ENCODE measurements at places on chromosomes 2 and 18. TPM values are rescaled to one million over a fixed set of nuclear protein-coding genes. Genes with fewer than 3 reads are reported as not detected.

The CIB4 gene
- total RNA-seq, result not detected

The MAP3K19 gene
- not detected for total RNA-seq

The NOSTRIN gene
- total RNA-seq, result 0.18 TPM

DNA sequence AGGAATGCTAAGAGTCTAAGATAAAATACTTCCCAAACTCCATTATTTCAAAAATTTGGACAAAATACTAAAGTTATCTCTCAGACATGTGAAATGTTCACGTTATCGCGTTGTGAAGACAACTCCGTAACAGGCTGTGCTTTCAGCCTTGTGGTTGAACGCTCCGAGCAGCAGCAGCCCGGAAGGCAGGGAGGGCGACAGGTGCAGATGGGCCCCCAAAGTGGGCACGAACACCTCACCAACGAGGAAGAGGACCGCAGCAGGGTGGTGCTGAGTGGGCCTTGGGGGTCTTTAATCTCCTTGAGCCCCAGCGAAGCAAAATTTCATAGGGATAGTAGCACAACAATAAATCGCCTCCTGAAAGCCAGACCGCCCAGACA, 1.0 kb upstream of the FAM110C start:
- H3K36me3 ChIP-seq, result no peaks in the 10 kb centered on the region
- DNase-seq, result no peak
- no peak overlapping the region for H3K4me3 ChIP-seq
- peaks cover 21% of the 10 kb centered on the region for H3K4me1 ChIP-seq
- peak overlapping the region; percentile 1 for H3K27ac ChIP-seq
- peaks cover 18% of the 10 kb centered on the region for H3K27me3 ChIP-seq

- H3K36me3 ChIP-seq, result no peaks in the 10 kb centered on the region
- no peaks in the 10 kb centered on the region for H3K27me3 ChIP-seq
- H3K27ac ChIP-seq, result no peak overlapping the region
- no peaks in the 10 kb centered on the region for H3K4me1 ChIP-seq
Observed at GRCh38 chr18:21484851-21485636, 115.5 kb downstream of the ESCO1 start.

DNA sequence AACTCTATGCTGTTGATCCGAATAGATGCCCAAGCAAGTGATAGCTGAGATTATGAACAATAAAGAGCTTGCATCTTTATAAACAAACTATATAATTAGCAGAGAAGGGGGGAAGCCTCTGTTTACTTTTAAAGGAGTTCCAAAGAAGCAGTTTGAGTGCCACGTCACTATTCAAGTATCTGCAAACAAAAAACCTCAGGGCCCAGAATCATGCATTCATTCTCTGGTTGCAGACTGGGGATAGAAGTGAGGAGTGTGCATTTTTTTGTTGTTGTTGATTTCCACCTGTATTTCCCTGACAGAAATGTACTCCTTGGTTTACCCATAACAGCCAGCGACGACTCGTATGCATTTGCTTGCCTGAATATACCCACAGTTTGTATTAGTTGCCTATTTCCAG, 264.3 kb downstream of the PTGR3 start:
- H3K4me1 ChIP-seq, result peaks cover 2% of the 10 kb centered on the region
- no peak overlapping the region for H3K27ac ChIP-seq
- no peak for DNase-seq
- H3K27me3 ChIP-seq, result no peaks in the 10 kb centered on the region
- H3K4me3 ChIP-seq, result no peak overlapping the region
- no peaks in the 10 kb centered on the region for H3K36me3 ChIP-seq

GRCh38 chr2:102080451-102081242, 61.9 kb upstream of the IL1R1 start:
- H3K4me1 ChIP-seq, result peaks cover 21% of the 10 kb centered on the region
- no peak for DNase-seq
- no peak overlapping the region for H3K27ac ChIP-seq
- H3K4me3 ChIP-seq, result no peak overlapping the region
- no peaks in the 10 kb centered on the region for H3K36me3 ChIP-seq
- no peaks in the 10 kb centered on the region for H3K27me3 ChIP-seq

GRCh38 chr2:127615511-127616166, 30.3 kb upstream of the GPR17 start:
- H3K36me3 ChIP-seq, result no peaks in the 10 kb centered on the region
- H3K4me3 ChIP-seq, result no peak overlapping the region
- H3K27me3 ChIP-seq, result no peaks in the 10 kb centered on the region
- peak; percentile 28 for DNase-seq

GRCh38 chr2:197324801-197325200, 14.2 kb upstream of the ANKRD44 start:
- peaks cover 10% of the 10 kb centered on the region for H3K4me1 ChIP-seq
- no peak overlapping the region for H3K27ac ChIP-seq
- H3K36me3 ChIP-seq, result no peaks in the 10 kb centered on the region
- DNase-seq, result no peak
- H3K27me3 ChIP-seq, result no peaks in the 10 kb centered on the region
- no peak overlapping the region for H3K4me3 ChIP-seq

- no peak overlapping the region for H3K4me3 ChIP-seq
- H3K27me3 ChIP-seq, result no peaks in the 10 kb centered on the region
- H3K36me3 ChIP-seq, result peaks cover 31% of the 10 kb centered on the region
- no peak overlapping the region for H3K27ac ChIP-seq
- H3K4me1 ChIP-seq, result no peaks in the 10 kb centered on the region
Observed at GRCh38 chr2:222608081-222608480, 47.8 kb downstream of the FARSB start.

DNA sequence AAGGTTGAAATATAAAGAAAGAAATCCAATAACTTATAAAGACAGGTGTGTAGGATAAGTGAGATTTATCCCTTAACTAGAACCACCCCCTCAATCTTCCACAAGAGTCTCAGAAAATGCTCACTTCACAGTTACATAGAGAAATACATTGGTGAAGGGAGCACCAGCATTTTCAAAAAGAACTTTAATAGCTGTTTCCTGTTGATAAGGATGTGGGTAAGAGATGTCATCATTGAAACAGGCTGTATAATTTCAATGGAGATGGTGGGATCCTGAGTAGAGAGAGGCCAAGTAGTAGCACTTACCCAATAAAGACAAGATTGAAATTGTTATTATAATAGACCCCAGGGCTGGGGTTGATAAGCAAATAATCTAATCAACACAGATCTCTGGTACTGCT, 162.2 kb upstream of the TACR1 start:
- no peak for DNase-seq
- H3K27ac ChIP-seq, result no peak overlapping the region
- no peaks in the 10 kb centered on the region for H3K36me3 ChIP-seq
- no peaks in the 10 kb centered on the region for H3K4me1 ChIP-seq

- H3K36me3 ChIP-seq, result no peaks in the 10 kb centered on the region
- no peak overlapping the region for H3K4me3 ChIP-seq
- H3K27ac ChIP-seq, result no peak overlapping the region
- peaks cover 5% of the 10 kb centered on the region for H3K4me1 ChIP-seq
- DNase-seq, result no peak
Observed at GRCh38 chr18:39840856-39841481, 2114.1 kb upstream of the PIK3C3 start.

- H3K4me3 ChIP-seq, result no peak overlapping the region
- H3K36me3 ChIP-seq, result no peaks in the 10 kb centered on the region
- H3K27me3 ChIP-seq, result no peaks in the 10 kb centered on the region
Observed at GRCh38 chr2:72846171-72847095, 20.6 kb upstream of the EXOC6B start.

DNA sequence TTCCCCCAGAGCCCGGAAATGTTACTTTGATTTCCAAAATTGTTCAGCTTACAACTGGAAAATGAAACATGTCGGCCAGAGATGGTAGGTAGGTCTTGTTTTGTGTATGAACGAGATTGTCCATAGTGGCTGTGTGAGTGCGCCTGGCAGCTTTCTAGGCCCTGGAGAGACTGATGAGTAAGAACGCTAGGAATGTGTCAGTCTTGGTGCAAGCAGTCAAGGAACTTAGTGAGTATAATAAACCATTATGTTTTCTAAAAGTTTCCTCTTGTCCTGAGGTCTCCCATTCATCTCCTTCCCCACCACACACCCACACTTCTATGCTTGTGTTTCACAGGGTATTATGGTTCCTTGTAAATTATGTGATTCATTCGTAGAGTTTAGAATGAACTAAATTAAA, 234.2 kb downstream of the CDH2 start:
- DNase-seq, result no peak
- no peak overlapping the region for H3K4me3 ChIP-seq
- no peaks in the 10 kb centered on the region for H3K27me3 ChIP-seq
- no peaks in the 10 kb centered on the region for H3K4me1 ChIP-seq

GRCh38 chr2:28568036-28568435, 72.2 kb downstream of the PLB1 start:
- H3K27me3 ChIP-seq, result no peaks in the 10 kb centered on the region
- no peak for DNase-seq
- no peaks in the 10 kb centered on the region for H3K36me3 ChIP-seq
- H3K4me3 ChIP-seq, result no peak overlapping the region
- H3K4me1 ChIP-seq, result peaks cover 14% of the 10 kb centered on the region
- no peak overlapping the region for H3K27ac ChIP-seq

- H3K27me3 ChIP-seq, result no peaks in the 10 kb centered on the region
- no peaks in the 10 kb centered on the region for H3K36me3 ChIP-seq
- DNase-seq, result no peak
- no peak overlapping the region for H3K27ac ChIP-seq
- H3K4me3 ChIP-seq, result no peak overlapping the region
- no peaks in the 10 kb centered on the region for H3K4me1 ChIP-seq
Observed at GRCh38 chr2:39522518-39522877, 85.4 kb upstream of the MAP4K3 start.

Measured in natural killer cell (primary cell).